ENCODE measurements at places on chromosomes 1 and 21. TPM values are rescaled to one million over a fixed set of nuclear protein-coding genes. Genes with fewer than 3 reads are reported as not detected.

GRCh38 chr1:85578321-85579295 lies 2.0 kb upstream of the CCN1 start:
- DNase-seq = peak; percentile 98

DNA sequence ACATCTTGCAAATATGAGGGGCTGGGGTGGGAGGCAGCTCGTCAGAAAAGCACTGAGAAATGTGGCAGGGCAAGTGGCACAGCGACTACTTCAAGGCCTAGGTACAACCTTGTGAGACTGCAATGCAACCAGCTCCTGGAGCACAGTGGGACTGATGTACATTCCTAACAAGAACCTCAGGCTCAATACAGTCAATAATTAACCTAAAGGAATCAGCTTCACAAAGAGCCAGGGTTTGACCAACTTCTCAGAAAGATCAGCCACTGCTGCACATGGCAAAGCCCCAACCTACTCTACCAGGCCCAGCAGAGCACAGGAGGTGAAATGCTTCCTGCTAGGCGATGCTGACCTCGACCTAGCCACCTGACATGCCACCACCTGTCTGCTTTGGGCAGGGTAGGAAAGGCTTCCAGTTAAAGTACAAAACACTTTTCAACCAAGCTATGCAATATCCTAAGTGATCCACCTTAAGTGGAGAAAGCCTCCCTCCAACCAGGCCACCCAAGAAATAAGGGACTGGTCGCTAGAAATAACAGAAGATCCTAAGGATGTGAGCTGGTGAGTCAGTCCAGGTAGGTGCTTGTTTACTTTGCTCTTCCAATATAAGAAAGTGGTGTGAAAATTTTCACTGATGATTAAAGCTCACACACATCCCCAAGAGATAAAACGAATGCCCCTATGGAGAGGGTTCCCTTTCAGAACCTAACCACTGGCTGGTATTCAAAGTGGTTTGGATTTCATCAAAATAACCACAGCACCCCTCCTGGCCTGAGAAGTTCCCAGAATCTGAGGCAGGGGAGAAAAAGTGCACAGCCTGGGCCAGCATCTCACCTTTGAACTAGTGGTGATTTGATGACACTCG lies 2.1 kb downstream of the RIPK4 start:
- no peak for DNase-seq

- no peak for DNase-seq
Measured at GRCh38 chr1:40922969-40923368, 56.5 kb upstream of the CTPS1 start.

DNA sequence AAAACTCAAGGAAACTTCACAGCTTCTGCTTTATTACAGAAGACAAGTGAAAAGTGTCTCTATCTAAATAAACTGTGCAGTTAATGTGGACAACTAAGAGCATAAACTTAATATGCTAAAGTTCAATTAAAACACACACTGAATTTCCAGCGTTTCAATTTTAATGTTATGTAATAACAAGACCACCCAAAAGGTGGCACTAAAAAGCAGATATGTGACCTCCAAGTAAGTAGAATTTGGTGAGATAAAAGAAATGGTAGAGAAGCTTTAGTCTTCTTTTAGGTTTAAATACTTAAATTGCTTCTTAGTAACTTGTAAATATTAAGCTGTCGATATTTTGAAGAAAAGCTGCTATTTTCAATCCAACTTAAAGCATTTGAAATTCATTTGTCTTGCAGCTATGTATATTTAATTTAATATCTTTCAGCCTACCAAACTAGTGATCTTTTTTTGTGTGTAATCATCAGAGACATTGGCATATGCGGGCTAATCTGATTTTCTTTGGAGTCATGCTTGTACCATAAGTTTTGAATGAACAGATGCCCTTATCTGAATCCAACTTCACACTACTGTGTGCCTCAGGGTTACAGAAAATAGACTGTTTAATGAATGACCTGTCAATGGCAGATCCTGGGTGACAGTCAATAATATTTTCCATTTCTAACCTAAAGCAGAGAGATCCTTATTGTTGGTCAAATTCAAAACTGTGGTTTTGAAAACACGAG lies 36.5 kb upstream of the ADAMTS1 start:
- peak; percentile 39 for DNase-seq

DNA sequence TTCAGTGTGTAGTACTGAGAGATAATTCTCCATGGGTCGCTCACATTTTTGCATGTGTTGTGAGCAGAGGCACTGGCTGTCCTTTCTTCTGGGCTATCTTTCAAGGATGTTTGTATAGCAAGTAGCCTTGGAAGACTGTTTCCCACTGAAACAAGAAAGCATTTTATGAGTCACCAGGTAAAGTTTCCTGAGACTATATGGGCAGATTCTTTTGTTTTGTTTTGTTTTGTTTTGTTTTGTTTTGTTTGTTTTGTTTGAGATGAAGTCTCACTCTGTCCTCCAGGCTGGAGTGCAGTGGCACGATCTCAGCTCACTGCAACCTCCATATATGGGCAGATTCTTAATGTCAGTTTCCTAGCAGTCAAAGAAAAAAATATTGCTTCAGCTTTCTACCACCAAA lies 912.6 kb downstream of the TTLL7 start:
- DNase-seq = no peak

DNA sequence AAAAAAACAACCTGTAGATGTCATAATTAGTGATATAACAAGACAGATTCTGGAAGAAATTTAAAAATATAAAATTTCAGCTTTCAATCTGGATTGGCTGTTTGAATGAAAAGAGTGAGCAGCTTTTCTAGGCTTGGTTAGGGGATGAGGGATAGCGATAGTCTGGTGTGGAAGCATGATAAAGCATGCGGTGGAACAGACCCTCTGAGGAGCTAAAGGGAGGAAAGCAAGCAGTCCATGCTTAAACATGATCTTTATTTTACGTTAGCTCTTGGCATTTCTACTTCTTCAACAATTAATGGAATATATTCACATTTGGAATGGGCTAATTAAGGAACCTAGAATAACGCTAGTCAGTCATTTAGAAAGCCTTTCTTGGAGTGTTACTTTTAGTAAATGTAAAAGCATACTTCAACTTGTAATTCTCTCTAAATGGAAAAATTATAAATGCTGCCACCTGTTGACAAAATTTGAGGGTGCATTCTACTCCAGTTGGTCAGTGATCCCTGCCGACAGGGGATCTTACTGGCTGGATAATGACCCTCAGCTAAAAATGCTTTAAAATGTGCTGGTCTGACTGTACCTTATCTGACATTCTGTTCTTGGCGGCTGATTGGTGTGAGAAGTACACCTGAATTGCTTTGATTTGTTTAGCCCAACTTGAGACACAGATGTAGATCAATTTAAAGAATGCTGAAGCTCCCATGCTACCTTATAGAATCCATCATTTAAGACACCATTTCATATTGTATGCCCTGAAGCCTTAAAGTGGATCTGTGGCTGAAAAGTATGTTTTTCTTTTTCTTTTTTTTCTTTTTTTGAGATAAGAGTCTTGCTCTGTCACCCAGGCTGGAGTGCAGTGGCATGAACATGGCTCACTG lies 61.2 kb downstream of the AK4 start:
- DNase-seq = peak; percentile 47

GRCh38 chr1:217776693-217777092 lies 145.5 kb downstream of the SPATA17 start:
- no peak for DNase-seq

GRCh38 chr1:190975827-190976226 lies 498.2 kb upstream of the BRINP3 start:
- no peak for DNase-seq

DNA sequence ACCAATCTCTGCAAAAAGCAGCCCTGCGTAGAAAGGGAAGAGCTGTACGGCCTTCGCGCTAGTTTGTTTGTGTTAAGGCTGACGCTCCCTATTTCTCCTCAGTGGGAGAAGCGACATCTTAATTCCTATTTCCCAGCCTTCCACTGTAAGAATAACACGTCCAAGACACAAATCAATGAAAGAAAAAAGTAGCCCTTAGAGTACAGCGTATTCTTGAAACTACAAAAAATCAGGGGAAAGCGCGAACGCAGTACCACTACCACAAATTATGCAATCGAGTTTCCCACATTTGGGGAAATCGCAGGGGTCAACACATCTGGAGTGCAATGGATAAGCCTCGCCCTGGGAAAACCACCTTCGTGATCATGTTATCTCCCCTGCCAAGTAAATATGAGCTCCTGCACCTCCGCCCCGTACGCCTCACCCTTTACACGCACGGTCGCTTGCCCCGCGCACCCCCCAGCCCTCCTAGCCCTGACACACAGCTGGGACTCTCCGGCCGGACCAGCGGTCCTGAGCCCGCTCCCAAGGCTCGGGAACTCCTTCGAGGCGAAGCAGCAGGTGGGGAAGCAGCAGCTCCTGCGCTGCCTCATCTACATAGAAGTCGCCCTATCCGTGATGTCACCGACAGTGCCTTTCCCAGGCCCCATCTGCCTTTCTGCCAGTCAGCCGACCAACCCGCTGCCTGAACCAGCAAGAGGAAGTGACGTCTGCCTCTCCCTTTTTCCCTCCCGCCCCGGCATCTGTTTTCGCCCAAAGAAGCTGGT lies 94.7 kb downstream of the PPIAL4G start:
- DNase-seq = peak; percentile 91

DNA sequence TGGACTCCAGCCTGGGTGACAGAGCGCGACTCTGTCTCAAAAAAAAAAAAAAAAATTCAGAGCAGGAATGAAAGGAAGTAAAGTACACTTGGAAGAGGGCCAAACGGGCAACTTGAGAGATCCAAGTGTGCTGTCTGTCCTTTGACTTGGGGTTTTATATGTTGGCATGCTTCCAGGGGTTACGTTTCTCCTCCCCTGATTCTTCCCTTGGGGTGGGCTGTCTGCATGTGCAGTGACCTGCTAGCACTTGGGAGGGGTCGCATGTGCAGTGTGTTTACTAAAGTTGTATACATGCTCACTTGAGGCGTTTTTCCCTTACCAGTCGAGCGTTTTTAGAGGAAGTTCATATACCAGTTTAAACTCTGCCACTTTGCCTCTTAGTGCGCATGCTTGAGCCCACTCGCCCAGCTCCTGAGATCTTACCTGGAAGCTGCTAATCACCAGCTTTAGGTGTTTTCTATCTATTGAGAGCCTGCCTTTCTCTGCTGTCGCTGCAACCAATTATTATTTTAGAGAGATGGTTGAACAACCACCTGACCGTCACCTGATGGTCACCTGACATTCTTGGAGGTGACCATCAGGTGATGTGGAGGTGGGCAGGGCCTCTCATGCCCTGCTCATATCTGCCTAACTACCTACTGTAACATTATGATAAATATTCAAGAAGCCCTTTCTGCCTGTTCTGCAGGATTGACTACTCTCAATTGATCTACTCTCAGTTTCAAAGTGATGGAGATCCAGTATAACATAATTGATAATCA lies 140.1 kb downstream of the MACF1 start:
- DNase-seq = no peak

GRCh38 chr1:64140596-64140995 lies 62.8 kb upstream of the UBE2U start:
- DNase-seq = peak; percentile 19

GRCh38 chr1:110292031-110292741 lies 47.0 kb upstream of the RBM15 start:
- peak; percentile 50 for DNase-seq

DNA sequence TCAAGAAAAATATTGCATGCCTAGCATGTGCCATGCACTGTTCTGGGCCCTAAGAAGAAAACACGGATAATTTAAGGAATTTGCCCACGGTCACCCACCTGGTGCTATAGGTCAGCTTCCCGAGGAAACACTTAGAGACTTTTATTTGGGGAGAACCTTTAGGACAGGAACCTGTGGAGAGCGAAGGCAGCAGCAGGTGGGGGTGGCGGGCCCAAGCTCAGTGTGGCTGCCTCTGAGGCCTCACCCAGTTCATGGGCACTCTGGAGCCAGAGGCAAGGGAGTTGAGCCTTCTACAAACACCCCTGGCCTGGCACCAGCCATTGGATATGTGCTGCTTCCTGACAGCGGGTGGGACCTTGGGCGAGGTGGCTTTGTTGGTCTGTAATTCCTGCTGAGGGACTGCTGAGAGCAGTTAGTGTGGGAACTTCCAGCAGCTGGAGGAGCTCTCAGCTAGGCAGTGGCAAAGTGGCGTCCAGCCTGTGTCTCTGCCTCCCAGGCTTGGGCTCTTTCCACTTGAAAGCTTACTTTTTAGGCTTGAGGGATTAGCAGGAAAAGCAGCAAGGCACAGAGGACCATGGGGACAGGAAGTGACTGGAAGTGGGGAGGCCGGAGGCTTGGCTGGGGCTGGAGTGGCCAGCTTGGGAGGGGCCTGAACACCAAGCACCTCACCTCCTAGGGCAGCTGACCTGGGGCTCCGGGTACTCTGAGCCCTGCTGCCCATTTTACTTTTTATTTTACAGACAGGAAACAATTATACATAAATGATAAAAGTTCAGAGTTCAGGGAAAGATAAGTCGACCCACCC lies 19.1 kb downstream of the MRPL37 start:
- peak; percentile 16 for DNase-seq

DNA sequence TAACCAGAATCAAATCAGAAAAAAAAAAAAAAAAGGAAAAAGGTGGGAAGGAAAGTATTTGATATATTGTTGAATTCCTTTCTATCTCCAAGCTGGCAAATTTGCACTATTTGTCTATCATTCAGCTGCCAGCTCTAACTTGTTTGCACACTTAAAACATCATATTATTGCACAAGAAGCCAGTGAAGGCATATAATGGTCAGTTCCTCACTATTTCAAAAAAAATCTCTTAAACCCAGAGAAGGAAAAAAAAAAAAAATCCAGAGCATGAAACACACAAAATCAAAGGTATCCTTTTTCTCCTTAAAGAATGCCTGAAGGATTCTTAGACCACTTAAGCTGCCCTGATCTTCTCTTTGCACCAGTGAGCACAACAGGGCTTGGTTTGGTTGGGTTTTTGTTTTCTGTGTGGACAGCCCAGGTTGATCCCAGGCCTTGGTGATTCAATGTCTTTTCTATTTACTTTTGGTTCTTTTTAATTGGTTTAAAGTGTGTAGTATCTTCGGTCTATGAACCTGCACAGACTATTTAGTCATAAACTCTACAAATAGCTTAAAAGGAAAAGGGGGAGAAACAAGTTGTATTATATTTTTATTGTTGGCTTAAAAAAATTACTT lies 40.2 kb downstream of the DUSP10 start:
- DNase-seq = no peak

DNA sequence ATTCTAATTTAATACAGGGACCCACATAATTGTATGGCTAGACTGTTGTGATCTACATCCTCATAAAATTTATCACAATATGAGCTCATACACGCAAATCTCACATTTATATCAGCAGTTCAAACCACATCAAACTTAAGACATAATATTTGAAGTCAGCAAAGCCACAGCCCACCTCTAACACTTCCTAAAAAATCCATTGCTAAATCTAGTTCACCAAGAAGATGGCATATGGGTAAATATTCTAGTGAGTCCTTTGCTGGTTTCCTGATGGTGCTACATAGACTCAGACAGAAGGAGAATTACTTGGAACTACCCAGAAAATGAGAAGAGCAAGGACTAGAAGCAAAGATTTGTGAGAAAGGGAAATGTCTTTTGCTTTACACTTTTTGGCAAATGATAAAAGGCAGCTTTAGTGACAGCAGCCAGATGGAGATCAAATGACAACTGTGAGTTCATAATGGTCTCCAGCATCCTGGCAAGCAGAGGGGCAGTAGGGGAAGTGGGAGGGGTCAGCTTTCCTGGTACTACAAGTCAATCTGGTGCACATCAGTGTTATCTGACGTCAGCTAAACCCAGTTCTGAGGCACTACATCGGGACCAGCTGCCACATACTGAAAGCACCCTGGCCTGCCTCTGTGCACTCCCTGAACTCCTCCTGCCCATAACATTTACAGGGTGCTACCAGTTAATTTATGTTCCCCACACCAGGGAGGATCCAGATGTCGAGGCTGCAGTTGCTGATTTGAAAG lies 10.6 kb upstream of the GADD45A start:
- peak; percentile 76 for DNase-seq

The CA14 gene
- not detected for total RNA-seq

The UBL4B gene
- not detected for total RNA-seq

The SF3B4 gene
- 11.4 TPM for total RNA-seq

The COL24A1 gene
- 2.5 TPM for total RNA-seq

The C1orf226 gene
- under 0.01 TPM for total RNA-seq

The SLC1A7 gene
- not detected for total RNA-seq
